NCI-H460 (cell line): ENCODE measurements at places on chromosomes 5 and 9. TPM values are rescaled to one million over a fixed set of nuclear protein-coding genes. Genes with fewer than 3 reads are reported as not detected.

GRCh38 chr9:74503219-74503618 is 6.1 kb downstream of the RORB start:
- DNase-seq = no peak

- peak; percentile 89 for DNase-seq
These were observed at the start of gene TOR4A for GRCh38 chr9:137277329-137278041. Gene TOR4A, plus strand, starts transcription at chr9:137277726. Its CDS starts 964 bp downstream, at chr9:137278690.

- DNase-seq = no peak
These were observed 82.4 kb downstream of the GADD45G start for GRCh38 chr9:89687188-89687587.

GRCh38 chr5:174825587-174825986 is 101.2 kb downstream of the MSX2 start:
- DNase-seq = no peak

DNA sequence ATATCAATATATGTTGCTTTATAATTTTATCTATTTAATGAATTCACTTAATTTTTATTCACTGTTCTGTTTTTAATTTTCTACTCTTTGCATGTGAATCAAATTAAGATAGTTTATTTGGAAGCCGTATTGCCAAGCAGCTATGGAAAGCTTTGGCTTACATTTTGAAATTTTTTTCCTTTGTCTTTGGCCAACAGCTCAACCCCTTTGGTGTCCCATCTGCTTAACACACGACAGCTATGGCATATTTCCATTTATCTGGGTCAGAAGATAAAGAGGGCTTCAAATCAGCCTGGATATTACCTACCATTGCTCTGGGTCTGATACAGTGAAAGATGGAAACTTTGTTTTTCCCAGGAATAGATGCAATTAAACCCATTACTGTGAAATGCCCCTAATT is 201.0 kb downstream of the WDR70 start:
- no peak for DNase-seq

- no peak for DNase-seq
These were observed 21.9 kb downstream of the GSN start for GRCh38 chr9:121289772-121290370.

GRCh38 chr9:88810826-88811225 is 180.4 kb upstream of the S1PR3 start:
- DNase-seq = no peak

- DNase-seq = no peak
These were observed 23.3 kb upstream of the COL5A1 start for GRCh38 chr9:134618163-134618832.

GRCh38 chr5:17148481-17148880 is 69.0 kb upstream of the BASP1 start:
- DNase-seq = no peak

- peak; percentile 78 for DNase-seq
These were observed at the start of gene GALT for GRCh38 chr9:34646211-34647083. Gene GALT, plus strand, starts transcription at chr9:34646675. Its CDS starts 30 bp downstream, at chr9:34646705.

DNA sequence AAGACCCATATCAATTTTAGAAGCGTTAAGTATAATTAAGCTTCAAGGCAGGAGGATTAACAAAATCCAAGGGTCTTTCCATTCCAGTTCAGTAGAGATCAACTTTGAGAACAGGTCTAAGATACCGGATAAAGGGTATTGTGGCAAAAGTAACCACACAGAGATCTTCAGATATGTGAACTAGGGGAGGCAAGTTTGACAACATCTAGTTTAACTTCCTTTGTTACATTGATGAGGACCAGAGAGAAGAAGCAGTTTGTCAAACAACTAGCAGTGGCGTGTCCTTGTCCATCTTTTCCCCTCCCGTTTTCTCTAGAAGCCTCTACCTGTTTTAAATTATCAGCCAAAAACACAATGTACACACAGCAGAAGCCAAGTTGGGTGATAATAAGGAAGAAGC is 8.6 kb downstream of the SLC36A2 start:
- DNase-seq = no peak

Gene ZFP37
- not detected in 2 replicates for total RNA-seq

Gene PCDHB3
- total RNA-seq = 0.12 and 0.14 TPM in 2 replicates

Gene GRM6
- total RNA-seq = not detected in 2 replicates

Gene PRDM9
- not detected in 2 replicates for total RNA-seq

Gene TRPM3
- 1.1 and 1.7 TPM in 2 replicates for total RNA-seq

Gene SNCB
- 0.10 TPM in 1 of 2 replicates, not detected in the other for total RNA-seq

Gene RAD17
- total RNA-seq = 25.8 and 34.6 TPM in 2 replicates

Gene GALNT12
- 8.6 and 8.8 TPM in 2 replicates for total RNA-seq

Gene GLDC
- total RNA-seq = 4.4 and 5.5 TPM in 2 replicates

Gene CAMK4
- total RNA-seq = 0.10 and 0.23 TPM in 2 replicates

Gene BARHL1
- total RNA-seq = not detected in 2 replicates

Gene PCDHGB2
- 1.8 and 2.0 TPM in 2 replicates for total RNA-seq
